ENCODE measurements at places on chromosomes 6 and 20.

DNA sequence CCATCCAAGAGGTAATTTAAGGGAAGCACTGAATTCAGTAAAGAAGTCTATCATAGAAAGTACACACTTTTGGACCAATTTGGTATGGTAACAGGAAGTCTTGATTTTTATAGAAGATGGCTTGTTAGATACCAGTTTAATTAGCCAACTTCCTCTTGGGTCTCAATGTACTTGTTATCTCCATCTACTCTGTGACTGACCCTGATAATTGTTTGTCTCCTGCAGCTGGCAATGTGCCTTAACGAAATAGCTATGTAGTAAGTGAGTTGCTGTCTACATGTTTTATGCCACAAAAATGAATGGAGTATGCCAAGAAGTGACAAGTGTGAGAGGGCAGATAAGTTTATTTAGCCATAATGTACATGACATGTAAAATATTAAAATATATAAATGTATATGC lies 410.5 kb upstream of the MAN1A1 start:
- DNase-seq = no peak

DNA sequence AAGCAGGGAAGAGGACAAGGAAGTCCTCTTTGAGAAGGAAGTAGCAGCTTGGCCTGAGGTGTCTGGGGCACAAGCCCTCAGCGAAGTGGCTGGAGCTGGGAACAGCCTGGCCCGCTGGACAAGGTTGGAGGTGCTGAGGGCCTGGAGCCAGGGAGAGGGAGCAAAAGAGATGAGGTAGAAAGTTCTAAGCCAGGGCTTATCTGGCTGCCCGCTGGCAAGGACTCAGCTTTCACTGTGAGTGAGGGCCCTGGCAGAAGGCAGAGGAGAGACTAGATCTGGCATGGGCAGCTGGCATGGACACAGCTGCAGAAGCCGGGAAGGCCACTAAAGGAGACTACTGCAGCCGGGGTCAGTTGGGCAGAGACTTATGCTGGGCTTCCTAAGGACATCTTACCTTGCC lies 21.8 kb upstream of the PCMTD2 start:
- no peak for DNase-seq

DNA sequence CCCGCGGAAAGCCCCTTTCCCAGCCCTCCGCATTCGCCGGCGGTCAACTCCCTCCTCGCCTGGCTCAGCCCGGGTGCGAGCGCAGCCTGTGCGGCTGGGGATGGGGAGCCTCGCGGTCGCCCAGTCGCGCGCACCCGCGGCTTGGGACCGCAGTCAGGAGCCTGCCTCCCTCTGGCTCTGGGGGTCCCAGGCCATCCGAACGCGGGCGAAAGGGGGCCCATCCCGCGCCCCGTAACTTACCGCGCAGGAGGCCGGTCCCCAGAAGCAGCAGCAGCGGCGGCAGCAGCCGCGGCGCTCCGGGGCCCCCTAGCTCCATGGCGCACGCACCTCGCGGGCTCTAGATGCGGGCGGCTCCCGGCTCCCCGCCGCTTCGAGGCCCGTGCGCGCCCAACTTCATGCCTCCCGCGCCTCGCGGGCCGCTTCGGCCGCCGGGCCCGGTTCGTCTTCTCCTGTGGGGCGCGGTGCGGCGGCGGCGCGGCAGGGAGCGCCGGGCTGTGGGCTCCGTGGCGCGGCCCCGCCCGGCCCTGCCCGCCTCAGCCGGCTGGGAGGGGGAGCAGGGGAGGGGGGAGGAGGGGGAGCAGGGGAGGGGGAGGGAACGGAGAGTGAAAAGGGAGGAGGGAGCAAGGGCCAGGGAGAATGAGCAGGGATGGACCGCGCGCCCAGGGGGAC lies at the start of gene CHRNA4:
CHRNA4 (minus strand) TSS at position 500 of the 669 bp plus-strand sequence; CDS start at position 316, 184 bp downstream.
- no peak for DNase-seq

DNA sequence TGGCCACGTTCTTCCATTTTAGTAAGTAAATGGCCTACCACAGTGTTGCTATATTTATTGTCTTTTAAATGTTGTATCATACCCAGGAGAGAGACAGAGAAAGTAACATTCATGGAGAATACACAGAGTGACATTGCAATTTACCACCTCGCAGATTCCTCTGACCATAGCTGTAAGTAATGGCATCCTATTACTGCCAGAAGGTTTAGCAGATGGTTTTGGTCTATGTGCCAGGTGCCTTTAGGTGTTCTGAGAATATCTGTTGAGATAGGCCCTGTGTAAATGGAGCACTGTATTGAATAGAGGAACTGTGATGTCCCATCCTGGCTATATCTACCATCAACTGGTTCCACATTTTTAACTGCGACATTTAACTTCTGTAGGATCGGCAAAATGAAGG lies 559.6 kb downstream of the KIF16B start:
- no peak for DNase-seq

DNA sequence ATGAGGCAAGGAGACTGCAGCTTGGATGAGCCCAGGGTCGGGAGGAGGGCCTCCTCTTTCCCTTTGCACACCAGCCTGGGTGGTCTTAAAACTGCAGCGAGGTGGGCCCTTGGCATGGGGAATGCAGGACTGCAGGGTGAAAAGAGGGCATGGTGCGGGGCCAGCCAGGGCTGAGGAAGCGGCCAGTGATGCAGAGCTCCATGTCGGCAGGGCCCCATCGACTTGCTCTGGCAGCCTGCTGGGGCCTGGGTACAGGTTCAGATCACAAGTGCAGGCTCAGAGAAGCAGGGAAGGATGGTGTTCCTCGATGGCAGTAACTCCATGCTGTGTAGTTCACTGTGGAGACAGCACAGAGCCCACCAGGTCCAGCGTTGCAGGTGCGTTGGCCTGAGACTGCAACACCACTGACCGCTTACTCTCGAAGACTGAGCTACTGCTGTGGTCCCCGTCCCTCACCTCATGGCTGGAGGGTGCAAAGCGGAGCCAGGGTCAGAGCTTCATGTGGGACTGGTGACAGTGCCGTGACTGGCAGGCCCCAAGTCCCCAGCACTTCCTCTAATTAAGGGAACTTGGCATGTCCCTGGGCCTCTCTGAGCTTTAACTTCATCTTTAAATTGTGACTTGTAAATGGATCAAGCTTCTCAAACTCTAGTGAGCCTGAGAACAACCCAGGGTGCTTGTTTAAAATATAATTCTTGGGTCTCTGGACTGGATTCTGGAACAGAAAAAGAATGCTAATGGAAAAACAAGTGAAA lies 223.2 kb downstream of the SYNDIG1 start:
- no peak for DNase-seq

GRCh38 chr6:42715871-42716270 lies 6.5 kb downstream of the PRPH2 start:
- DNase-seq = no peak

- DNase-seq = peak; percentile 91
Observed at GRCh38 chr6:30781743-30782424, 37.5 kb upstream of the IER3 start.

- no peak for DNase-seq
Observed at GRCh38 chr6:24551139-24551538, 56.4 kb downstream of the ALDH5A1 start.

- DNase-seq = no peak
Observed at GRCh38 chr6:16278048-16278724, 39.8 kb downstream of the GMPR start.

DNA sequence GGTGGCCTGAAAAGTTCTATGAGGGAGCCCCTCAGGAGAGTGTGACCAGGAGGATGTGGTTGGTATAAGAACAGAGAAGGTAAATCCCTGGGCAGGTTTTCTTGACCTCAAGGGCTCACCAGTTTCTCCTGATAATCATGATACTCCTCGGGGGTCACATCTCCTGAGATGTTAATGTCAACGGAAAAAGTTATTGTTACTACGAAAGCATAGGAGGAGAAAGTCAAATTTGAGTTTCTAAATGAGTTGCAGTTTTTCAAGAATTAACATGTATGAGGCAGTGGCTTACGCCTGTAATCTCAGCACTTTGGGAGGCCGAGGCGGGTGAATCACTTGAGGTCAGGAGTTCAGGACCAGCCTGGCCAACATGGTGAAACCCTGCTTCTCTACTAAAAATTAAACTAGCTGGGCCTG lies 23.4 kb downstream of the MGME1 start:
- no peak for DNase-seq

All from bone marrow (tissue), 2 donors.